ENCODE measurements at places on chromosomes 3 and 15. TPM values are rescaled to one million over a fixed set of nuclear protein-coding genes. Genes with fewer than 3 reads are reported as not detected.
A peak's percentile ranks its signal among the peaks of the same experiment; 100 is the strongest.

- no peak for DNase-seq
These were observed 14.3 kb downstream of the DUOX2 start for GRCh38 chr15:45099549-45100165.

ULK3 gene
- 40.4 TPM for total RNA-seq

DNA sequence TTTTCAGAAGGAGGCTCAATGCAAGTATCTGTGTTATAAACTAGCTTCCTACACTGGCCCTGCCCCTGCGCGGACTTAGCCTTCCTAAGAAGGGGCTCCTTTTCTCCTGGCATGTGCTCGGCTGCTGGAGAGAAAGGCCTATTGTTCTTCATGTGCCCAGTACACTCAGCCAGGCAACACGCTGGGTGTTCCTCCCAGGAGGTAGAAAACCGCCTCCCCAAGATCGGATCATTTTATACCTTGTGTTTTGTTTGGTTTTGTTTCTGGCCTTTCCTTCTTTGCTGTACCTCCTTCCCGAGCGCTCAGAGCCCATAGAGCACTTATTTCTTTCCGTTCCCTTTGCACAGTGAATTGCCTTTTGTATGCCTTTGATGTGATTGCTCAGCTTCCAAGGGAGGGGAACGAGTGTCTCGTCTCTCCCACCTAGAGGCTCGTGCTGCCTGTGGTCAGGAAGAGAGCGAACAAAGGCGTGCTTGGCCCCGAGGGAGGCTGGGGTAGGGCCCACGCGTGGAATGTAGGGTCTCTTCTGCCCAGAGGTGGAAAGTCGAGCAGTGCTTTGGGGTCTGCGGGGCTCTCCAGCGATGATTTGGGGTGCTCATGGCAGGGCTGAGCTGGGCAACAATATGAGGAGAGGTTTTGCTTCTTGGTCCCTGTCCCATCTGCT lies 30.0 kb downstream of the CCNL1 start:
- DNase-seq = peak; percentile 57

DNA sequence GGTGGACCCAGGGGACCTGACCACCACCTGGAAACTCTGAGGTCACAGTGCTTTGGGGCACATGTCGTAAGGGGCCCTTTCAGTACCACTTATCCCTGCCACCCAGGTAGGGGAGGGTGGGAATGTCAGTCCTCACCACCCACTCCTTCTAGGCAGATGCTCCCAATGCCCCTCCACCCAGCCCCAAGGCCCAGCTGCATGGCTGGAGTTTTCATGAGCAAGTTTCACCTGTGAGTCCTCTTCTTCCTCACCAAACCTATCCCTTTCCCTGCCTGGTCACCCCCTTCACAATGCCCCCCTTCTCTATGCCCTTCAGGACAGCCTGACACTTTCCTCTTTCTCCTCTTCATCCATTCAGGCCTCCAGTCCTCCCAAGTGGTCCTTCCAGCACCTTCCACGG lies 9.8 kb downstream of the FAM174B start:
- DNase-seq = no peak

- no peak for DNase-seq
These were observed 42.9 kb downstream of the RAB11A start for GRCh38 chr15:65912235-65912634.

TUSC7 gene
- total RNA-seq = not detected

WDR49 gene
- total RNA-seq = not detected

DNA sequence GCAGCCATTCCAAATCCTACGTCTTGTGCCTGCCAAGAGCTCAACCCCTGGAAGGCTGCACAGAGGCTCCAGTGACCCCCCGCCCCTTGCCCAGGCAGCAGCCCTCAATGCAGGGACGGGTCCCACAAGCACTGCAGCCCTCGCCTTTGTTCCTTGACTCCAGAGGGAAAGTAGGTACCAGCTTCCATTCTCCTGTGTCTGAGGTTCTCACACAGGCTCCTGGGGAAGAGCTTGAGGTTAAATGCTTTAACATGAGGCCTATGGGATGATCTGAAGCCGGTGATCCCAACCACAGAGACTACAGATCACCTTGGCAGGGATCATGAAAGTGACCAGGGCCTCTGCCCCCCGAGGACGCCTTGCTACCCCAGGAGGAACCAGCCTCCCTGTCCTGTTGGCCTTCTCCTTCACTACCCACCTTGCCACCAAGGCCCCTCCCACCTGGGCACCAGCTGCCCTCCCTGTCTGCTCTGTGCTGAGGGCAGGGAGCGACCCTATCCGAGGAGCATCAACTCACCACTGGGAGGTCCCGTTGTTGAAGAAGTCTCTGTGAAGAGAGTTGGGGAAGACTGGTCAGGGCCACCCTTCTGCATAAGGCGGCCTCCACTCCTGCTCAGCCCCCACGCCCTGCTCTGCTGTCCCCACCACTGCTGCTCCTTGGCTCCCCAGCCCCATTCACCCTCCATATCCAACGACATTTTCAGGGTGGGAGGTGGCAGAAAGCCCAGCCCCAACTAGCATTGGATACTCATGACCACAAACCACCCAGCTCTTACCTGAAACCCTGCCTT lies 95.3 kb downstream of the SEC22A start:
- no peak for DNase-seq

GRCh38 chr3:65986285-65986684 lies 52.4 kb downstream of the MAGI1 start:
- DNase-seq = no peak

SOX2 gene
- total RNA-seq = 3.5 TPM

GABRB3 gene
- 1.8 TPM for total RNA-seq

EPHA3 gene
- total RNA-seq = 15.3 TPM

DNA sequence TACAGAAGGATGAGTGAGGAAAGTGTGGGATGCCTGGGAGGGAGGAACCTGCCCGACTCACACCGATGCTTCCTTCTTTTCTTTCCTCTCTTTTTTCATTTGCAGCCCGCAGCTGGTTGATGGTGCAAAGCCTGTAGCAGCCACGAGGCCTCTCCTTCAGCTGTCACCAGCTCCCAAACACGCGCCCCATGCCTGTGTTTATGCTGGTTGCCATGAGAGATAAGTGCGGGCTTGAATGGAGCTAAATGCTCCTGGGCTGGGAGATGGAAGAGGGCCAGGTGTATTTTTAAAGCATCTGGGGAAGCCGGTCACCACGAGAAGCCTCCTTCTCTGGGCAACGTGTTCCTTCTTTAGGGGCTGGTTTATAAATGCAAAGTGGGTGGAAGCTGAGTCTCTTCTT lies 9.3 kb downstream of the COLQ start:
- peak; percentile 43 for DNase-seq

DNA sequence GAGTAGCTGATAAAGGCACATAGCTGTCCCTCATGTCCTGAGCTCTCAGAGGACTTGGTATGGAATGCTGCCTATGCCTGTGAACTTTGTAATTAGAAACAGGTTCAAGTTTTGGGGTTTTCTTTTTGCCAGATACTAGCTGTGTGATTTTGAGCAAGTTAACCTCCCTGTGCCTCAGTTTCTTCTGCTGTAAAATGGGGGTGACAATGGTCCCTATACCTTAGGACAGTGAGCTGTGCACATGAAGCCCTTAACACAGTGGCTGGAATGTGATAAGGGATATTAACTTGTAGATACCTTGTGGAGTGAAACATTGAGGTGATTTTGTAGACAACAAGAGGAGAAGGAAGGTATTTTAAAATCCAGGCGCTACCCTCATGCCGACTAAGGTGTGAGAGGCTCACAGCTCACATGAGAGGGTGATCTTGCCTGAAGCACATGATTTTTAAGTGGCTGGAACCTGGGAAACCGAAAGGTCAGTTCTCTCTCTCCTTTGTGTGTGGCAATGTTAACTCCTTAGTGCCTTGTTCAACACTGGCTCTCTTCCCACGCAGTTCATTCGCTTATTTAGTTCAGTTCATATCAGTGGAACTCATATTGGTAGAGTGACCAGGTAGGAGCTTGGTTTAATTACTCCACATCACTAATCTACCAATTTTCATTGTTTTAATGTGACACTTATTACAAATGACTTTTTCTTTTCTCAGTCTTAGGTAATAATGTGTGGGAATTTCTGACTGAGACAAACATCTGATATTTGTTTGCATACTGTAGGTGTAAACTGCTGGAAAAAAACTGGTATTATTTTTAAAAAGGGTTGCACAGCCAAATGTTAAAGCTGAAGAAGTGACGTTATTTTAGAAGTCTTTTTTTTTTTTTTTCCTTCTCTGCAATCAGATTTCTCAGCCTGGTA lies 236.2 kb downstream of the ITPR1 start:
- DNase-seq = no peak

MME gene
- 250 TPM for total RNA-seq

DNA sequence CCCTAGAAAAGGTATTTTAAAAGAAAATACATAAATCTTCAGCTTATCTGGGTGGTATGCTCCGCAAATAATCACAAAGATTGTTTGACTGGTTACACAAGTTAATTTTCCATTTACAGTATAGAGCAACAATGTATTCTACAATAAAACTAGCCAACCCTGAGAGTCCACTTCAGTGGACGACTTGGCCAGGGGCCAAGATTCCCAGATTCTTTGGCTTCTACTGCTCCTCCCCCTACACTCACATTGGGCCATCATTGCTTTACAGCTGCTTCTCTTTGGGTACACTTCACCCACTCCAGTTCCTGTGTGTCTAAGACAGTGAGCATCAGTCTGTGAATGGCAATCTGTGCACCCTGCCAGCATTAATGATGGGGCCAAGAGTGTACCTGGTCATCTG lies 17.2 kb upstream of the PRICKLE2 start:
- peak; percentile 68 for DNase-seq

CLDN1 gene
- total RNA-seq = 123 TPM

DNA sequence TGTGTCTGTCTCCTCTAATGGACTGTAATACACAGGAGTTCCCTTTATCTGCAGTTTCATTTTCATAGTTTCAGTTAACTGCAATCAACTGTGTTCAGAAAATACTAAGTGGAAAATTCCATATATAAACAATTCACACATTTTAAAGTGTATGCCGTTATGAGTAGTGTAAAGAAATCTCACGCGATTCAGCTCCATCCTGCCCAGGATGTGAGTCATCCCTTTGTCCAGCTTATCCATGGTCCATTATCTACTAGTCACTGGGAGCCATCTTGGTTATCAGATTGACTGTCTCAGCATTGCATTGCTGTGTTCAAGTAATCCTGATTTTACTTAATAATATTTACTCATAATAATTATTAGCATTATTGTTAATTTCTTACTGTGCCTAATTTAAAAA lies 14.5 kb downstream of the ZPLD1 start:
- DNase-seq = no peak

GRCh38 chr3:149221783-149222517 lies at the start of gene CP:
CP (minus strand) TSS chr3:149221829; CDS start chr3:149221792, 37 bp downstream.
- DNase-seq = no peak

- no peak for DNase-seq
These were observed 42.3 kb downstream of the NKIRAS1 start for GRCh38 chr3:23874359-23875112.

GRCh38 chr15:91947683-91948608 lies 94.4 kb downstream of the SLCO3A1 start:
- DNase-seq = no peak

GRCh38 chr3:152430223-152431002 lies 161.7 kb downstream of the MBNL1 start:
- DNase-seq = no peak

ATXN7 gene
- 14.1 TPM for total RNA-seq

RFT1 gene
- total RNA-seq = 15.9 TPM

DNA sequence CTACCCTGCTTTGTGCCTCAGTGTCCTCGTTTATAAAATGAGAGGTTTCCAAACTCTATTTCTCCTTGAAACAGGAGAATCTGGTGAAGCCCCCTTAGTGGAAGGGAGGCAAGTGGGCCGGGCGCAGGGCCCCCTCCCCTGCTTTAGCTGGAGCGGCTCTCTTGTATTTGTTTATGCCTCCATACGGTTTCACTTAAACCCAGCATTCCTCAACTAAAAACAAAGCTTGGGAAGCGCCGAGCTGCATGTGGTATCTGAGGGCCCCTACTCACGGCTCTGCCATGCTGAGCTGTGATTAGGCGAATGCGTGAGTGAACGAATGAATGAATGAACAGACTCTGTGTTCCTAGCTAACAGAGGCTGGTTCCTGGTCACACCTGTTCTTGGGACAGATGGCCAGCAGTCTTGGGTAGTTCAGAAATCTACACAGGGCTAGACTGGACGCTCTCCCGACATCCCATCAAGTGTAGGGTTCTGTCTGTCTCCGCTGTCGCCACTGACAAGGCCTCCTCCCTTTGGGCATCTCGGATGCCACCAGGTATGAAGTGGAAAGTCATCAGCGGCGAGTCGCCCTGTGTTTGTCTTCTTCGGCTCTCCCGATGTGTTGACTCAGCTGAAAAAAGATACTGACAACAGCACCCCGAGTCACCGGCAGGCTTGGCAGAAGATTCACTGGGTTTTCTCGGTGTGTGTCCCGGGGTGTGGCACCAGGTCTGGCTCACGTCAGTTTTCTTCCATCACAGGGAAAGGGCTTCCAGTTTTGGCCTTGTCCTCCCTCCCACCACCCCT lies 42.4 kb upstream of the VPS8 start:
- DNase-seq = no peak

DNA sequence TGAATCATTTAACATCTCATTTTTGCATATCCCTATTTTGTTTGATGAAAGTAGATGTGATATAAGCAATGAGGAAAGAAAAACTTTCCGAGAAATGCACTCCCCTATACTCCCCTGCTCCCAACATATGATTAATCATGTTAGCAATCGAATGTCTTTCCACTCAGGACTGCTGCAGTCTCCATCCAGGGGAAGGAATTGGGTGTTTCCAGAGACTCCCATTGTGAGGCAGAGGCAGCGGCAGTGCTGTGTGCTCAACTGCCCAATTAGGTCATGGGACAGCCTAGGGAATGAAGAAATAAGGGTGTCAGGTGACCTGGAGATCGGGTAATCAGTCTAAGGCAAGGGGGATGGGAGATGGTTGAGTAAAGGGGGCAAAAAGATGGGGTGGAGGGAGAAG lies 268.6 kb upstream of the MEIS2 start:
- no peak for DNase-seq

- DNase-seq = no peak
These were observed 93.3 kb downstream of the SHOX2 start for GRCh38 chr3:158012901-158013300.

GRCh38 chr3:193572426-193572908 lies 17.8 kb upstream of the ATP13A4 start:
- DNase-seq = peak; percentile 83

DNA sequence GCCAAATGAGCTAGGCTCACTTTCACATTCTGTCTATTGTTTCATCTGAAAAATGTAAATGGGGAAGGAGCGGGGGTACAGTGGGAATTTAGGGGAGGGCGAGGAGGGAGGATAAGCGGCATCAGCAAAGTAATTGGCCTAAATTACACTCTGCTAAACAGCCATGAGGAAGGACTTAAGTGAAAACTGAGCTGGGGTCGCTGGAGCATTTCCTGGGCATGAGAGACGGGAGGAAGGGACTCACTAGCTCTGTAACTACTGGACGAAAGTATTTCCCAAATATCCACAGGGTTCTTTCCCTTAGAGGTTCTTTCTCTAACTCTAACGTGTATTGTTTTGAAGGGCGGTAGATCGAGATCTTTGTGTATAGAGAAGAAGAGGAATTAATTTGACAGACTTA lies 418.0 kb downstream of the SOX2 start:
- no peak for DNase-seq

DAZL gene
- 0.33 TPM for total RNA-seq

TXNRD3 gene
- total RNA-seq = 11.1 TPM
